ENCODE measurements at places on chromosomes 5 and 9.

DNA sequence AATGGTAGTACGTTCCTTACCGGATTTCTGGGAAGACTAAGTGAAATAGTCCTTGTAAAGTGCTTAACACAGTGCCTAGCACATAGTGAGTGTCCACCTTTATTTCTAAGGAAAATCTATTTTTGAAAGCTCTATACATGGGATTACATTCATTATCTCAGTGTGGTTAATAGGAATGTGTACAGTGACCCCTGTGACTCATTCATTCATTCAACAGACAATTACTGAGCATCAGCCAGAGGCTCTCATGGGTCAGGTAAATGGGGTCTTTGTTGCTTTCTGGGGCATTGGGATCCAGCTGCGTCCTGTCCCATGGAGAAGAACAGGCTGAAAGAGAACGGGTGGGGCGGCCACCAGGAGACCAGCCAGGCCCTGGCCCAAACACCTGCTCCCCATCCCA is 226.2 kb upstream of the TBC1D2 start:
- no peak for DNase-seq

DNA sequence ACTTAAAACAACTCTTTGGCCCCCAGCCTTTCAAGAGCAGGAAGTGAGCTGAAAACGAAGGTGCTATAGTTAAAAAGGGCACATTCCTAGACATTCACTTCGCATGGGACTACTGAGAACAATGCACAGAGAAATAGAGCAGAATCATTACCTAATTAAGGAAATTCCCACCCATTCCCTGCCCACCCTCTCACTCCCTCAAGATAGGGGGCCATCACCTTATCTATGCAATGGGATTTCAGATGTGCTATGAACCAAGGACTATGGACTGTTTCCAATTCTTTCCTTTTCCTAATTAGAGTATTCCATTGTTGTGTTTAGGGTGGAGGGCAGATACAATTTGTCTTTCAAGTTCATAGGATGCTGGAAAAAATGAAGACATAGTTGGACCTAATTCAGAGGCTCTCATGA is 476.8 kb downstream of the CETN3 start:
- DNase-seq = no peak

GRCh38 chr5:155850370-155850769 is 476.6 kb upstream of the SGCD start:
- no peak for DNase-seq

- DNase-seq = no peak
Observed at GRCh38 chr5:179837076-179838011, 16.6 kb downstream of the SQSTM1 start.

DNA sequence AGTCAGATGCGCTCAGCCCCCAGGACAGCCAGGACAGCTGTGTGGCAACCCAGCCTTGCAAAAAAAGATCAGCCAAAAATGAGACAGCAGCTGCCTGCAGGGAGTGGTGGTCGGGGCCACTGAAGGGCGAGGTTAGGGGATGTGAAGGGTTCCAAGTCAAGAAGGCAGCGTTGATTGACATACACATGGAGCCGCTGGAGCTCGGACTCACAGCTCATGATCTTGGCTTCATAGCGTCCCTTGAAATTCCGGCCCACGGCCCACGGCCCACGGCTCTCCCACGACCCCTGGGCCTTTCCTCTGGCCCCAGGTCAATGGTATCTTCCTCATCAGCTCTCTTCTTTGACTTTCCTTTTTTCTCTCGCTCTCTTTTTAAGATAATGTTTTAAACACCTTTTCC is 390.0 kb upstream of the IRX4 start:
- DNase-seq = no peak

GRCh38 chr9:1946526-1947283 is 68.4 kb upstream of the SMARCA2 start:
- no peak for DNase-seq

GRCh38 chr9:22278426-22278825 is 168.2 kb upstream of the DMRTA1 start:
- peak; percentile 46 for DNase-seq

DNA sequence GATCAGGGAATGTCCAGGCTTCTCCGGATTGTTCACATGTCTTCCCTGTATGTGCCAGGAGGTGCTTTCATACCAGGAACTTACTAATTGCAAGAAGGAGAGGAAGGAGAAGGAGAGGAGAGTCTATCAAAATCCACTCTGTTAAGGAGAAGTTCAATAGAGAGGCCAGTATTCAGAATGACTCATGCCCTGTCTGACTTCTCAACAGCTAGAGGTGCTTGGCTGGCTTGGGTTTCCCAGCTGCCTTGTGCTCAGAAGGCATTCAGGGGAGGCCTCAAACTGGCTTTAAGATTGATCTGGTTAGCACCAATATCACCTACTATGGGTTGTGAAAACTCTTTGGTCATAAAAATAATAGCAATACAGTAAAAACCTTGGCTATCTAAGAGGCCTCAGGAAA is 167.9 kb upstream of the GLRA1 start:
- no peak for DNase-seq

Measured in fibroblast of skin of scalp (primary cell).